NCI-H748 treated with DMSO at 0.1 percent for 48 hours (cell line): ENCODE measurements at places on chromosomes 5 and 9.
A peak's percentile ranks its signal among the peaks of the same experiment; 100 is the strongest.

GRCh38 chr5:176447591-176447977 lies 601 bp upstream of the FAF2 start:
- DNase-seq: peak; percentile 52

GRCh38 chr9:131595696-131596429 lies 50.5 kb downstream of the PRRT1B start:
- no peak for DNase-seq

- DNase-seq: no peak
Observed at GRCh38 chr5:176553260-176554085, 4.3 kb downstream of the CDHR2 start.

DNA sequence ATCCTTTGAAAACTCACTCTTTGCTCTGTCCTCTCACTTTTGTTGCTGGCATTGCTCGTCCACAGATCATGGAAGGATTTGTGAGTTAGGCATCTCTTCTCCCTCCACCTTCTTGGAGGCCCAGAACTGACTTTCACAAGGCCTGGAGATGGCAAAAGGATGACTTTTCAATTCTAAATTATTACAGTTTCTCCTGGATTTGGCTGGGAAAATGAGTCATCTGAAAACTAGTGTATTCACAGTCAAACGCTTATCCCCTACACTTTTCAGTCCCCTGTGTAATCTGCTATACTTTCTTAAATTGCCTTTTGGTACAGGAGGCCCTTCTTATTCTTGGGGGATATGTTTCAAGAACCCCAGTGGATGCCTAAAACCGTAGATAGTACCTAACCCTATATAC lies 35.6 kb downstream of the ADRA1B start:
- no peak for DNase-seq

GRCh38 chr5:75711151-75711550 lies 6.1 kb downstream of the POC5 start:
- no peak for DNase-seq

DNA sequence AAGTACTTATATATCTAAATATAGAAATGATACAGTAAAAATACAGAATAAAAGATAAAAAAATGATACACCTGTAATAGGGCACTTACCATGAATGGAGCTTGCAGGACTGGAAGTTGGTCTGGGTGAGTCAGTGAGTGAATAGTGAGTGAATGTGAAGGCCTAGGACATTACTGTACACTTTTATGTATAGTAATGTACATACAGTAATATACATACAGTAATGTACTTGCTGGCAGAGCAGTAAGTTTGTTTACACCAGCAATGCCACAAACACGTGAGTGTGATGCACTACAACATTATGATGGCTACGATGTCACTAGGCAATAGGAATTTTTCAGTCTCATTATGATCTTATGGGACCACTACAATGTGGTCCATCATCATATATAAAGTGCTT lies 34.2 kb downstream of the SUSD1 start:
- DNase-seq: no peak

DNA sequence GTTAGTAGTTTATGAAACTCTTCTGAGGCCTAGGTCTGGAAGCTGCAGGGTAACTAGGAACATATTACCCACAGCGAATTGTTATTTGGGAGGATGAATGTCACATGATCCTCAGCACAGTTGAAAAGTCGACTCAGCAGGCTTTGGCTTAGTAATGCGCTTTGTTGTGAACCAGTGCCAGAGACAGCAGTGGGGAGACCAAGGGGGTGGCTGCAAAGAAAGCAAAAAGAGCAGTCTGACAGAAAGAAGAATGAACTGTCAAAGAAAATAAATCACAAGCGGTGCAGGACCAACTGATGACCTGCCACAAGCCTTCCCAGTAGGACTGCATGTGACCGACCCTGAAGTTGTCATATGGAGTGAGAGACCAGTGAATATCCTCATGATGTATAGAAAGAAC lies 170.0 kb downstream of the CCDC171 start:
- DNase-seq: no peak

DNA sequence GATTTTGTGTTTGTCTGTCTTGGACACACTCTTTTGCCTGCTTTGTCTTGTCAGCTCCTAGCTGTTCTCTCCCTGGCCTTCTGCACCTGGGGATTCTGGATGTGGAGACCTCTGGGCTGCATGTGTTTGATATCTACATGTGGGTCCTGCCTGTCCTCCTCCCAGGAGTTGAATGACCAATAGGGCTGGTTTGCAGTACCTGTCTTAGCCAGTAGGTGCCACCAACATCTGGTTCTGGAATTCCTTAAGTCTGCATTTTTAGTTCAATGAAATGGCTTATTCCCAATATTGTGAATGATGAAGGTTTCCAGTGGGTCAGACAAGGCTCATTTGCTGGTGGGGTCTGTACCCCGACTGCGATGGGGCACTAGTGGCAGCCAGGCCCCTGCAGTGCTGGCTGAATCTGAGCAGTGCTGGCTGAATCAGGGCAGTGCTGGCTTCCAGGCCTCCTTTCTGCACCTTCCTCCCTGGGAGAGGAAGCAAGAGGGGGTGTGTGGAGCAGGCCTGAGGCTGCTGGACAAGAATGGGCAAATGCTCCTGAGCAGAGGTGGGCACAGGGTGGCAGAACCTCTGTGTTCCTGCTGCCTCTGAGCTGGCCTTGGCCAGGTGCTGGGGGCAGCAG lies 73.3 kb downstream of the RXRA start:
- no peak for DNase-seq

DNA sequence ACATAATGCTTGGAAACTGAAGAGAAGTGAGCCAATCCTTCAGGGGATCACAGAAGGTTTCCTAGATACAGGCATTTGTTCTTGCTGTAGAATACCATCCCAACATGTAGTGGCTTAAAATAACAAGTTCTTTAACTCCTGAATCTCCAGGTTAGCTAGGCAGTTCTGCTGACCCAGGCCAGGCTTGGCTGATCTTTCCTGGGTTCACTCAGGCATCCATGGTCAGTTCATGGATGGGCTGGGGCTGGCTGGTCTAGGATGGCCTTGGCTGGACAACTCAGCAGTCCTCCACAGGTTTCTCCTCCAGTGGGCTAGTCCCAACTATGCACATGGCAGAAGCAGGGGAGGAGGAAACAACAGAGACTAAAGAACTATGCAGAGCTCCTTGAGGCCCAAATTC lies 37.4 kb upstream of the DENND1A start:
- no peak for DNase-seq

- DNase-seq: peak; percentile 53
Observed at GRCh38 chr9:31023847-31024246, 1360.6 kb upstream of the ACO1 start.

GRCh38 chr5:127863161-127863560 lies 160.0 kb downstream of the CCDC192 start:
- no peak for DNase-seq

DNA sequence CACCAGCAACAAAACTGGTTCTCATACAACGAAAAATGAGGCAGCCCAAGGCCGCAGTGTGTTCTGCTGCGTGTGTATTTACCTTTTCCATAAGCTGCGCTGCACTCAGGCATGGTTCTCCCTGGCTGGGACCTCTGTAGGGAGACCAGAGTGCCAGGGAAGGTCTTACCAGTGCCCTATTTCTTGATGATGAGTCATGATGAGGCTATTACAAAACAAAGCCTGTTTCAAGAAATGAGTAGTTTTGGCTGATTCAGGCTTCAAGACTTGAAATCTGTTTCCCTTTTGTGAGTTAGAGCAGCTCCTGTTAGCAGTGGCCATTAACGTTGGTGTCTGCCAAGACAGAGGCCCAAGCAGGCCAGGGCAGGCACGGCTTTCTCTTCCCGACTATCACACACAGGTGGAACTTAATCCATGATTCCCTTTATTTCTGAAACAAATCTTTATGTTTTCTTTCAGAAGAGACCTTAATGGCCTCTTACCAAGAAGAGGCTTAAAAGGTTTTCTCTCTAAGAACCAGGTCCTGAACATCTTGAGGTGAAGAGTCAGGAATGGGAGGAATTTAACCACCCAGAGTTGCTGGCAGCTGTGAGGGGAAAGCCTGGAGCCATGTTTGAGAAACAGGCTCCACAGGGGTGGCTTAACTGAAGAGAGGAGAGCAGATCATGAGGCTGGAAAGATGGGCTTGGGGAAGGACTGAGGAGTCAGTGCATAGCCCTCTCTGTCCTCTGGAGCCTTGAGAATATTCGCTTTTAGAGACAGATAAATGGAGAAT lies 41.4 kb upstream of the TIFAB start:
- DNase-seq: no peak

DNA sequence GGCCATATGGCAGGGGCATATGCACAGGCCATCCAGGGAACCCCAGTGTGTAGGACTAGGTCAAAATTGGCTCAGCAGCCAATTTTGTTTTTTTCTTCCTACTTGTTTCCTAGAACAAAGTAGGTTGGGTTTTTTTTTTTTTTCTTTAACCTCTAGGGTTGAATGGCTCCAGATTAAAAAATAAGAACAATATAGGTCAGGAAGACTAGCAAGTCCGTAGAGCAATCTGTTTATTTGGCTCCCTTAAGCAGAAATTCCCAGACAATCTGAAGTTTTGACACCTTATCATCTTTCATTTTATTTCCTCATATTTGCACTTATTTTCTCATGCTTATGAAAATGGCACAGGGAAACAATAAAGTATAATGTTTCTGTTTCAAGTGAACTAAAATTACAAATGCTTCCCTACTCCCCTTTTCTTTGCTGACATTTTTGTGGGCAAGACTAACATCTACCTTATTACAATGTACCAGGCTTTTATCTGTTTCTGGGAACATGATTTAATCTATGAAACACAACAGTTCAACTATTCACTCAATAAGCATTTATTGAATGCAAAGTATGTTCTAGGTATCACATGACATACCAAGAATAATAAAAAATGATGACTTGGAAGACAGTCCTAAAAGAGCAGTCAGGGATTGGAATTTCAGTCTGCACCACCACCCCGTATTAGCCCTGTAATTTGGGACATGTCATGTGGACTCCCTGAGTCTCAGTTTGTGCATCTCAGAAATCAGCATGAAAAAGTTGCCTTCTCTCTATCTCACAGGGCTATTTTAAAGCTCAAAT lies 30.5 kb downstream of the TLR4 start:
- no peak for DNase-seq

GRCh38 chr5:181189962-181190710 lies 14.9 kb downstream of the TRIM7 start:
- DNase-seq: no peak

GRCh38 chr5:150764530-150764929 lies 5.7 kb upstream of the DCTN4 start:
- DNase-seq: no peak
